Ovary (tissue), 10 donors: ENCODE measurements at places on chromosomes 1 and 21. TPM values are rescaled to one million over a fixed set of nuclear protein-coding genes. Genes with fewer than 3 reads are reported as not detected.
A peak's percentile ranks its signal among the peaks of the same experiment; 100 is the strongest.

Gene VN1R5
- not detected for total RNA-seq

Gene SELENBP1
- 91.2 TPM for total RNA-seq

Gene OPRD1
- not detected for total RNA-seq

Gene SLC2A5
- 5.4 TPM for total RNA-seq

Gene CD1E
- not detected for total RNA-seq

Gene GBP7
- not detected for total RNA-seq

Gene SLC25A44
- 17.1 TPM for total RNA-seq

Gene SFN
- total RNA-seq = 0.77 TPM

- H3K4me3 ChIP-seq = no peak overlapping the region
- H3K27ac ChIP-seq = no peak overlapping the region
- H3K4me1 ChIP-seq = peaks cover 5% of the 10 kb centered on the region
- peak; percentile 78 for DNase-seq
These were observed 69.8 kb downstream of the MPZL1 start for GRCh38 chr1:167791281-167792187.

DNA sequence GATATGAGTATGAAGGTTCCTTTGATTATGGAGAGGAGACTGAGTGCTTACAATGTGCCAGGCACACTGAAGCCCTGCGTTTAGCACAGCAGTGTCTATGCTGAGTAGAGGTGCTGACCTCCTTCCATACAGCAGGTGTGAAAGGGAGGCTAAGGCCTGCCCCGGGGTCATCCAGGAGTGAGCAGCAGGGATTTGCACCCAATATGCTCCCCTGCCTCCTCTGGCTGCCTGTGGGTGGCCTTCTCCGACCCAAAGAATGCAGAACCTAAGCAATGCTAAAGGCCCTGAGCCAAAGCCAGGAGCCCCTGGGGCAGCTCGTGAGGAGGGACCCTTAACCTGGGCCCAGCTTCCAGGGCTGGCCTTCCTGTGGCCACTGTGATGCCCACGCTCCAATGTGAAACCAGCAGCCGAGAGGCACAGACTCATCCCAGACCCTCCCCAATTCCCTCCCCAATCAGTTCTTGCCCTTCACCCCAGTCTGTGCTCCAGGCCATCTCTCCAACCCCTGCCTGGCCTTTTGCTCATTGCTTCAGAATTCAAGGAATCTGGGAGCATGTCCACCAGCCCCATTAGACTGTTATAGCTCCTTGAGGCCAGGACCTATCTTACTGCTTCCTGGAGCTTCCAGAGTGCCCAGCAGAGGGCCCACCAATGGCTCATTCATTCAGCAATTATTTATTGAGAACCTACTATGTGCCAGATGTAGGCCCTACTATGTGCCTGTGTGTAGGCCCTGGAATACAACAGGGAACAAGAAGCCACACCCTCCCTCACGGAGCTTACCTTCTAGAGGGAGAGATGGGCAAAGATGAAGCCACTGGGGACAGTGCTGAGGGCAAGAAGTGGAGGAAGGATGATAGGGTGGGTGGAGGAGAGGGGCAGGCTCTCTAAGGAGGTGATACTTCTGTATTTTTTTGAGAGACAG, 53.3 kb downstream of the TAS1R2 start:
- no peaks in the 10 kb centered on the region for H3K4me1 ChIP-seq
- H3K4me3 ChIP-seq = no peak overlapping the region
- H3K27ac ChIP-seq = no peak overlapping the region

GRCh38 chr1:229385853-229386456, 43.1 kb upstream of the CCSAP start:
- H3K36me3 ChIP-seq = no peaks in the 10 kb centered on the region
- H3K27me3 ChIP-seq = no peaks in the 10 kb centered on the region
- no peaks in the 10 kb centered on the region for H3K4me1 ChIP-seq
- DNase-seq = no peak
- H3K27ac ChIP-seq = no peak overlapping the region

DNA sequence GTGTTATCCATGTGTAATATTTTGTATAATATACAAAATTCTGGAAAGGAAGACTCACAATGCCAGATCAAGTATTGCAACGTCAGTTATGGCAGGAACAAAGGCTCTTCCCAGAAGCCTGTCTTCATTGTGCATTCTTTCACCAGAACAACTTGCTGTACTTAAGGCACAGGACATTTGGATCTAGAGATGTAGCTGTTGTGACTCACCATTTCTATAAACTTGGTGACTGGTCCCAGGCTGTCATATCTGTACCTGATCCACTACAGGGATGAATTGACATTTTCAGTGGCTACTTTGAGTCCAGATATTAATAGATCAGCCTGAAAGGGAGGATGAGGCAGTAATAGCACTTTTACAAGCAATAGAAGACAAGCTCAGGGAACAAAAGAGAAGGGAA, 299.8 kb downstream of the DISC1 start:
- no peak for DNase-seq
- H3K27ac ChIP-seq = no peak overlapping the region
- H3K36me3 ChIP-seq = no peaks in the 10 kb centered on the region
- H3K4me3 ChIP-seq = no peak overlapping the region

- no peaks in the 10 kb centered on the region for H3K36me3 ChIP-seq
- H3K27ac ChIP-seq = no peak overlapping the region
These were observed 214.2 kb upstream of the C1orf105 start for GRCh38 chr1:172206256-172206655.

- no peak overlapping the region for H3K27ac ChIP-seq
- H3K4me1 ChIP-seq = no peaks in the 10 kb centered on the region
- H3K36me3 ChIP-seq = no peaks in the 10 kb centered on the region
- H3K27me3 ChIP-seq = no peaks in the 10 kb centered on the region
These were observed 95.5 kb downstream of the NEGR1 start for GRCh38 chr1:72186733-72187307.
